Endothelial cell (in vitro differentiated cells): ENCODE measurements at places on chromosomes 4 and X.

- DNase-seq: no peak
Observed at GRCh38 chr4:142238589-142238988, 602.2 kb downstream of the IL15 start.

- no peak for DNase-seq
Observed at GRCh38 chrX:129785160-129785947, 5.6 kb downstream of the SASH3 start.

- no peak for DNase-seq
Observed at GRCh38 chrX:7828594-7828993, 14.4 kb upstream of the VCX start.

DNA sequence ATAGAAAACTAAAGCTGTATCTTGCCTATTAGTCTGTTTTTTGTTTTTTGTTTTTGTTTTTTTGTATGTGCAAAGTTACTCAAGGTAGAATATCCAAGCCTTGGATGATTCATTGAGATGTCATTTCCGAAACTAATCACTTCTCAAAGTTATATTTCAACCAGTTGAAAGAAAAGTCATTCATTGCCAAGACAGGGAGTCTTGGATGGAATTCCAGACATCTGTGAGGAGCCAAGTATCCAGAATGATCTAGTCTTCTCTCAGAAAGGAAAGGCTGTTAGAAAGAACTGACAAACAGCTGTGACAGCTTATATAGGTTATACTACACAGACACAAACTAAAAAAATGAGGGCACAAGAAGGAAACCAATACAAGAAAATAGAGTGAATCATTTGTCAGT, 141.1 kb upstream of the NDST3 start:
- DNase-seq: no peak

GRCh38 chrX:67004451-67004850, 365.6 kb upstream of the EDA2R start:
- DNase-seq: no peak

GRCh38 chr4:147345662-147346061, 135.2 kb upstream of the EDNRA start:
- DNase-seq: no peak

- no peak for DNase-seq
Observed at GRCh38 chr4:168522356-168522755, 25.5 kb downstream of the PALLD start.

GRCh38 chr4:86530183-86530582, 63.9 kb upstream of the PTPN13 start:
- DNase-seq: no peak

DNA sequence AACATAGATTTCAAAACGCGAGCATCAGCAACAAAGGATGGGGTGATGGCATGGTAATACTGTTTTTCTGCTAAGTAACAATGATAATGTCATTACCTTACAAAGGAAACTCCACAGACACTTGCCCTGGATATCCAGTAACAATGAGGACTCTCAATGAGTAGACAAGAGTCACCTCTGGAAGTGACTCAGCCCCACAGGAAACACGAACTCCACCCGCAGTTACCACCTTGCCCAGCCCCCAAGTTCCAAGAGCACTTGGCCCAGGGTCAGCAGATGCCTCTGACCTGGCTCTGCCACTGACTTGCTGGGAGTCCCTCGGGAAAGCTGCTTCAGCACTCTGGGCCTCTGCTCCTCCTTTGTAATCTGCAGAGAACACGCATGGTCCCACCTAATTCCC, 110.3 kb upstream of the MAP3K15 start:
- no peak for DNase-seq

- no peak for DNase-seq
Observed at GRCh38 chrX:23799469-23800065, 16.6 kb downstream of the SAT1 start.

- DNase-seq: no peak
Observed at GRCh38 chrX:27555514-27555913, 34.6 kb upstream of the DCAF8L2 start.

DNA sequence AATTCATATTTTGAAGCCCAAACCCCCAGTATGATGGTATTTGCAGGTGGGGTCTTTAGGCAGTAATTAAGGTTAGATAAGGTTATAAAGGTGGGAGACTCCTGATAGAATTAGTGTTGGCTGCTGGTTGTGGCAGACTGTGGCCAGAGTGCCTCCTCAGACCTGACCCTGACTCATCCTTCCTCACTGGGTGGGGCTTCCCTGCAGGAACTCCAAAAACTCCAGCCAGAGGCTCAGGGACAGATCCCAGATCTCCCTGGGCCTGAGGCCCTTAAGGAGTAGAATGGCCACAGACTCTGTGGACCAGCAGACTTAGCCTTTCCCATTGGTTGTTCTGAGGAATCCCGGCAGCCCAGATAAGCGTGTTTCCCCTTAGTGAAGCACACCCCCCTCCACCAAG, 463.0 kb upstream of the CPEB2 start:
- no peak for DNase-seq

DNA sequence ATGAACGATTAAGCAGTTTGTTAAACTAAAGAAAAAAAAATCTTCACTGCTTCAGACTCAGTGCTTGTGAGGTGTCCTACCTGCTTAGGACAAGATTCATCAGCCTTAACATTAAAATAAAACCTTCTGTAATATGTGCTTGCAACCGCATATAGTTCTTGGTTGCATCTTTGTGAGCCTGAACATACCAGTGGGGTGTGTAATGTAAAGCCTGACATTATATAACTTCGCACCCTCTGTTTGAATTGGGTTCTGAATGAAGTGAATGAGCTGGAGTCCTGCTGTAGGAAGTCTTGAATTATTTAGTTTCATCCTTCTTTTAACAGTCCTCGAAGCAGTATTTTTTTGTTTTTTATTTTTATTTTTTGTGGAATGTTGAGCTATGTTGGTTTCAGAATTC, 3.1 kb downstream of the KDM6A start:
- DNase-seq: no peak

- no peak for DNase-seq
Observed at GRCh38 chrX:16464369-16464768, 185.6 kb upstream of the S100G start.
